ENCODE measurements at places on chromosomes 5 and 9. TPM values are rescaled to one million over a fixed set of nuclear protein-coding genes. Genes with fewer than 3 reads are reported as not detected.
A peak's percentile ranks its signal among the peaks of the same experiment; 100 is the strongest.

- H3K4me1 ChIP-seq, result peaks cover 7% of the 10 kb centered on the region
- DNase-seq, result no peak
- H3K4me3 ChIP-seq, result no peak overlapping the region
- H3K27ac ChIP-seq, result no peak overlapping the region
Measured at GRCh38 chr5:11620172-11620571, 284.1 kb downstream of the CTNND2 start.

Gene SLIT3
- not detected for total RNA-seq

DNA sequence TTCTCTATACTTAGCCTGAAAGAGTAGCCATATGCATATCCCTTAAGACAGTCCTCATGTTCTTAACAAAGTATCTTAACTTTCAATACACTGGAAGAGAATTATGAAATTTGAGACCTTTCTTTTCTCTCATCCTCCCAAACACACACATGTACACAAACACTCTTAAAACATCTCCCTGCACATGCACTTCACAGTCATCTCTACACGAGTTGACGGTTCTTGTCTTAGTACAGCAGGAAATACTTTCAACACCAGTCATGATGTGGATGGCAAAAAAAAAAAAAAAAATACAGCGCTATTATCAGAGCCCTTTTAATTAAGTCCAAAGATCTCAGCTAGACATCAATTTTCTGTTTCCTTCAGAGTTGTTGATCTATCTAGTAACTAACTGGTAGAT is 43.6 kb upstream of the PCSK1 start:
- no peaks in the 10 kb centered on the region for H3K36me3 ChIP-seq
- H3K27ac ChIP-seq, result no peak overlapping the region
- DNase-seq, result no peak
- H3K4me1 ChIP-seq, result no peaks in the 10 kb centered on the region

GRCh38 chr5:150498501-150498900 is 9.4 kb upstream of the NDST1 start:
- H3K27me3 ChIP-seq, result no peaks in the 10 kb centered on the region
- H3K4me3 ChIP-seq, result no peak overlapping the region
- H3K4me1 ChIP-seq, result peaks cover 75% of the 10 kb centered on the region
- no peak overlapping the region for H3K27ac ChIP-seq
- no peak for DNase-seq

DNA sequence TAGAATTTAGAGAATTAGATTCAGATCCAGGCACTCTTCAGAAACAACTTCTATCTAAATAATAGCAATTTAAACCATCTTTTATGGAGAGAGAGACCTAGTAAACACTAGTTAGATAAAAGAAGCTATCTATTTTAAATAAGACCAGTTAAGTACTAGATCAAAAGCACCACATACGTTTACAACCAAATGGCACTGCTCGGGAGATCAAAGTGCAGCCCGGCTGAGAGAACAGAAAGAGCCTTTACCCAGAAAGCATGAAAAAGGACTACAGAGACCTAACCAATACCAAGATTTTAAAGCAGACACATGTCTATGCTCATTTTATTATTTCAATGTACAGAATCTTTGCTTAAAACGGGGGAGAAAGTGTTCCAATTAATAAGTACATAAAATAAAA is 30.8 kb downstream of the LIX1 start:
- H3K4me1 ChIP-seq, result peaks cover 20% of the 10 kb centered on the region
- peak; percentile 56 for DNase-seq

Gene PTGER4
- total RNA-seq, result 0.11 TPM

DNA sequence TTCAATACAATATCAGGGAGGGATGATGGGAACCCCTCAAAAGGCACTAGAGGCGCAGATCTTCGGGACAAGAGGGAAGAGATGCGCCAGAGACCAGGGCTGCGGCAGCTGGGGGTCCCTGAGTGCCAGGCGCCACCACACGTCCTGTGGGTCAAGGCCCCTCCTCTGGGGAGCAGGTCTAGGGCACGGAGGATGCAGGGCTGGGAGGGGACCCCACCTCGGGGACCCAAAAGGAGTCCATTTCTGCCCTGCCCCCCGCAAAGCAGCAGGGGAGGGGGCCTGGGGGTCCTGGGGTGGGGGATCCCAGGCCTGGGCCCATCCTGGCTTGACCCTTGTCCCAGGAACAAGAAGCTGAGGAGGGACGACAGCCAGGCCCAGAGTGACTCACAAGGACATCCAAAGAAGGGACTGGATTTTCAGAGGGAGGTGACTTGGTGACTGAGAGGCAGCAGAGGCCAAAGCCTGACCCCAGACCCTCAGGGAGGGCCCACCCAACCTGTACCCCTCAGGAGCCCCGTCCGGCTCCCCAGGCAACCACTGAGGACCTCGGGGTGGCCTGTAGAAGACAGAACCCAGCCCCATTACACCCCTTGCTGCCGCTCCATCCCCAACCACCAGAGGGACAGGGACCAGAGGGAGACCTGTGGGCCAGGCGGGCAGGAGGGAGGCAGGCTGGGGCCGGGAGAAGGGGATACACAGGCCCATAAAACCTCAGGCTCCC is 54.2 kb downstream of the LRSAM1 start:
- H3K27ac ChIP-seq, result no peak overlapping the region
- H3K4me3 ChIP-seq, result no peak overlapping the region
- peak; percentile 35 for DNase-seq
- no peaks in the 10 kb centered on the region for H3K4me1 ChIP-seq
- no peaks in the 10 kb centered on the region for H3K27me3 ChIP-seq
- peaks cover 26% of the 10 kb centered on the region for H3K36me3 ChIP-seq

- no peak for DNase-seq
- no peaks in the 10 kb centered on the region for H3K27me3 ChIP-seq
- peaks cover 34% of the 10 kb centered on the region for H3K4me1 ChIP-seq
- H3K36me3 ChIP-seq, result 0 out of 3 replicates have a peak, but pooled peaks cover 6% of the 10 kb centered on the region
- H3K4me3 ChIP-seq, result no peak overlapping the region
Measured at GRCh38 chr9:752681-753200, 88.8 kb upstream of the DMRT1 start.

DNA sequence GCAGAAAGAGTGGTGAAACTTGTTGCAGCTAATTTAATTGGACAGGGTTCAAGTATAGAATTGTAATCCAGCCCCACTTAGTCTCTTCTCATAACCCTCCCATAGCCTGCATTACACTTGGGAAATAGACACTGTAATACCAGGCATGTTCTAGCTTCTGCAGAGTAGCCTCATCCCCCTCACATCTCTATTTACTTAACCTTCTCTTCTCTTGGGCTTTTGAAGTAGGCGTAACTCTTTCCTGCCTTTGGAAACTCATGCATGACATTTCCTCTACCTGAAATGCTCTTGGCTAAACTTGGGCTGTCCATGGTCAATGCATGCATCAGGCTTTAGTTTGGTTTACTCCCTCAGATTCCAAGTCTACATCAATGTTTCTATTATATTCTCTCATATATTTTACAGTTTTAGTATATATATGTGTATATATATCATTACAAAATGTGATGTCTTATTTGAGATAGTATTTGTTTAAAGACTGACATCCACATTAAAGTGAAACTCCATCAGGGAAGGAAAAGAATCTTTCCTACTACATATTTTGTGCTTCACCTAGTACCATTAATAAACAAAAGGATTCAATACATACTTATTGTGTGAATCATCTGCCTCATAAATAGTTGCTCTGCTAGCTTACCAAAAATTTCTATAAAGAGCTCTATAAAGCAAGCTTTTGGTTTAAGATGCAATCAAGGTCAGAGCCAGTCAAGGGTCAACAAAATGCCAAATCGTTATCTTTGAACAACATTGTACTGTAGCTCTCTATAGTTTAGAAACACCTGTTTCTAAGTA is 1158.0 kb downstream of the MAT2B start:
- H3K4me1 ChIP-seq, result no peaks in the 10 kb centered on the region
- no peak for DNase-seq
- no peaks in the 10 kb centered on the region for H3K27me3 ChIP-seq
- no peak overlapping the region for H3K27ac ChIP-seq
- no peak overlapping the region for H3K4me3 ChIP-seq

GRCh38 chr5:139708877-139709581 is 60.9 kb downstream of the CXXC5 start:
- peaks cover 62% of the 10 kb centered on the region for H3K4me1 ChIP-seq
- DNase-seq, result peak; percentile 75
- H3K27ac ChIP-seq, result peak overlapping the region; percentile 51
- H3K4me3 ChIP-seq, result peak overlapping the region; percentile 72
- no peaks in the 10 kb centered on the region for H3K36me3 ChIP-seq

- no peak overlapping the region for H3K27ac ChIP-seq
- H3K4me1 ChIP-seq, result peaks cover 11% of the 10 kb centered on the region
- no peak for DNase-seq
- H3K27me3 ChIP-seq, result peaks cover 14% of the 10 kb centered on the region
Measured at GRCh38 chr5:490116-491106, 33.8 kb downstream of the SLC9A3 start.

DNA sequence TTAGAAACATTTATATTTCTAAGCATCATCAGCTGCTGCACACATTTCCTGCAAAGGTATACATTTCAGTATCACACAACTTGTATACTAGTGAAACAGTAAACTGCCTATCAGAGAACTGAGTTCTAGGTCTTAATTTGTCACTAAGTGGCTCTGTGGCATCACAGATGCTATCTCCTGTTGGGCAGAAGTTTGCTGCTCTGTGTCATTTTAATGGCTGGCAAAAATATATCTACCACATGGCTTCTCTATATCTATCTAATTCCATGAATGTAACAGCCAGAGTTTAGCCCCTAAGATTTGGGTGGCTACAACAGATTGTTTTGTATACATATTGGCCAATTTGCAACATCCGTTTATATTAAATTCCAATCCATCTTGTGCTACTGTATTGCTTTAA is 1231.9 kb upstream of the C9orf72 start:
- DNase-seq, result no peak
- no peak overlapping the region for H3K27ac ChIP-seq
- no peak overlapping the region for H3K4me3 ChIP-seq
- H3K4me1 ChIP-seq, result no peaks in the 10 kb centered on the region

DNA sequence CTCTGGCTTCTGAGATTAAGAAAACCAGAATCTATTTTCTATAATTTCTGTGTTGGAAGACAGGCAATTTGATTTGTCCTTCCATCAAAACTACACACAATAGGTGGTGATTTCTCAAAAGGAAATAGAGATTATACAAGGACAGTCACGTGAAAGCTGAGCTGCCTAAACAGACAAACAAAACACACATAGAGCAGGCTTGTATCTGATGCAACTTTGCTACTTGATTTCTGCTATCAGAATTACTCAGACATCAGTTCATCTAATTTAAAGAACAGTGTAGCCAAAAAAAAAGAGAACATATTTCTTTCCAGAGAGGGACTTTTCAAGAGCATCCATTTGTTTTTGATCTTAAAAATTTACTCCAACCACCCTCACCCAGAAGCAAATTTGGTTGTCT is 2128.3 kb upstream of the C9orf72 start:
- H3K36me3 ChIP-seq, result no peaks in the 10 kb centered on the region
- H3K4me3 ChIP-seq, result no peak overlapping the region
- no peaks in the 10 kb centered on the region for H3K4me1 ChIP-seq

- H3K36me3 ChIP-seq, result no peaks in the 10 kb centered on the region
- H3K27ac ChIP-seq, result no peak overlapping the region
- H3K27me3 ChIP-seq, result no peaks in the 10 kb centered on the region
- no peaks in the 10 kb centered on the region for H3K4me1 ChIP-seq
- no peak overlapping the region for H3K4me3 ChIP-seq
Measured at GRCh38 chr5:119037496-119038215, 33.2 kb upstream of the DMXL1 start.

- no peak overlapping the region for H3K27ac ChIP-seq
- H3K4me3 ChIP-seq, result no peak overlapping the region
- DNase-seq, result no peak
- H3K36me3 ChIP-seq, result no peaks in the 10 kb centered on the region
Measured at GRCh38 chr5:933251-933861, 40.7 kb downstream of the TRIP13 start.

DNA sequence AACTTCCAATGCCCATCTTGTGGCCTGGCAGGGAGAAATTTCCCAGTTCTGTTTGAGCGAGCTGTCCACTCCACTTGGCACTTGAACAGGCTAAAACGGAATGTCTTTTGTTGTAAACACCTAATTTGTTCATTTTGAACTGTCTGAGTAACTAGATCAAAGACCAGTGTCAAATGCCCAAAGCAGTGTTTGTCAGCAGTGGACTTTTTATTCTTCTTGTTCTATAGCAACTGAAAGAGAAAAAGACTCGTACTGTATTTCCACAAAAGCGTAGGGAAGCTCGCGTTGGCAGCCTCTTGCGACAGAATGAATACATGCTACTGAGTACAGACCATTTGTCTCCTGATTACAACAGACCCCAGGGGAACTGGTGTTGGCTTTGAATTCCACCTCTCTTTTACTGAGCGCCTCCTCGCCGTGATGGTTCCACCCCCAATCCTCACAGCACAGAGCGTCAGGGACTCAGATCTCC is 601.8 kb upstream of the ZNF608 start:
- no peaks in the 10 kb centered on the region for H3K36me3 ChIP-seq
- H3K4me1 ChIP-seq, result no peaks in the 10 kb centered on the region
- DNase-seq, result no peak
- H3K27me3 ChIP-seq, result no peaks in the 10 kb centered on the region
- H3K27ac ChIP-seq, result no peak overlapping the region
- H3K4me3 ChIP-seq, result no peak overlapping the region

Gene CCDC180
- 1.5 TPM for total RNA-seq

Gene FEM1C
- total RNA-seq, result 5.5 TPM

GRCh38 chr9:114089206-114089840 is 9.8 kb downstream of the KIF12 start:
- 0 out of 3 replicates have a peak, but pooled peaks cover 3% of the 10 kb centered on the region for H3K36me3 ChIP-seq
- DNase-seq, result no peak
- H3K27me3 ChIP-seq, result no peaks in the 10 kb centered on the region
- H3K4me1 ChIP-seq, result peaks cover 23% of the 10 kb centered on the region

Gene ZNF883
- total RNA-seq, result 14.2 TPM

Gene LMBRD2
- 4.7 TPM for total RNA-seq

Gene CCNB1
- 431 TPM for total RNA-seq

Gene ZNF782
- total RNA-seq, result 4.9 TPM
